T-helper 22 cell (primary cell): ENCODE measurements at places on chromosomes 16 and 17.

GRCh38 chr16:48892893-48893292 lies 282.9 kb upstream of the N4BP1 start:
- no peak for DNase-seq

GRCh38 chr16:85567101-85567866 lies 45.8 kb upstream of the GSE1 start:
- DNase-seq, result no peak

DNA sequence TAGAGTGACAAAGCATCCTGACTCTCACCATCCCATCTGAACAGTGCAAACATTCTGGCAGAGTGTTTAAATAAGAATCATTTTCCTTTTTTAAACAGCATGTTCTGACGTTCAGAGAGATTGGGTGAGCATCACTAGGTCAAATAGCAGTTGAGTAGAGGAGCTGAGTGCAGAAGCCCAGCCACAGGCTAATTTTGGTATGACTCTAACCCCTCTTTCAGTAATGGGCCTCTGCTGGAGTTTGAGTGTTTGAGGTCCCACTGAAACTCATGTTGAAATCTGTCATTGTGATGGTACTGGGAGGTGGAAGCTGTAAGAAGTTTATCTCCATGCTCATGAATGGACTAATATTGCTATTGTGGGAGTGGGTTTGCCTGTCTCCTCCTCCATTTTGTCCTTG lies 194.4 kb downstream of the SALL1 start:
- no peak for DNase-seq

DNA sequence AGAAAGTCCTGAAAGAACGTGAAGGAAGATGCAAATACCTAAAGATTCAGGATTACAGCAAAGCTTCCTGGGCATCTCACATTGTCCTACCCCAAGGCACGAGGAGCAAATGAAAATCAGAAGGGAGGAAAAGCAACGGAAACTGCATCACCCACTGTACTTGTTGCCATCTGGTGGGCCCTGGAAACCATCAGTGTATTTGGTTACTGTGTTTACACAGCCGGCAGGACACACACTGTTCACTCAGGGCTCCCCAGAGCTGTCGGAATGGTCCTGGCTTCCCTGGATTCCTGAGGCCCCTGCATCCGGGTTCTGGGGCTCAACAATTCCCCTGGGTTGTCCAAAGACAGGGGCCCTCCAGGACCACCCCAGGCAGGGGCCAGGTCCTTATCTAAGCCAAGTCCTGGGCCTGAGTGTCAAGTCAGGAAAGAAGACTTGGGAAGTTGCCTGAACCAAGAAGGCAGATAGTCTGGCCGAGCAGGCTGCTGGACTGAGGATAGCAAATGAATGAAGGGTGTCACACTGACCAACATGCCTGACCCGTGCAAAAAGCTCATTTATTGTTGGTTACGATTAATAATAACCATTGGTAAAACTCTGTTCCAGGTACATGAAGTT lies 52.8 kb downstream of the SOX9 start:
- DNase-seq, result no peak
